HFFc6 (cell line): ENCODE measurements at places on chromosomes 16 and 17. TPM values are rescaled to one million over a fixed set of nuclear protein-coding genes. Genes with fewer than 3 reads are reported as not detected.

DNA sequence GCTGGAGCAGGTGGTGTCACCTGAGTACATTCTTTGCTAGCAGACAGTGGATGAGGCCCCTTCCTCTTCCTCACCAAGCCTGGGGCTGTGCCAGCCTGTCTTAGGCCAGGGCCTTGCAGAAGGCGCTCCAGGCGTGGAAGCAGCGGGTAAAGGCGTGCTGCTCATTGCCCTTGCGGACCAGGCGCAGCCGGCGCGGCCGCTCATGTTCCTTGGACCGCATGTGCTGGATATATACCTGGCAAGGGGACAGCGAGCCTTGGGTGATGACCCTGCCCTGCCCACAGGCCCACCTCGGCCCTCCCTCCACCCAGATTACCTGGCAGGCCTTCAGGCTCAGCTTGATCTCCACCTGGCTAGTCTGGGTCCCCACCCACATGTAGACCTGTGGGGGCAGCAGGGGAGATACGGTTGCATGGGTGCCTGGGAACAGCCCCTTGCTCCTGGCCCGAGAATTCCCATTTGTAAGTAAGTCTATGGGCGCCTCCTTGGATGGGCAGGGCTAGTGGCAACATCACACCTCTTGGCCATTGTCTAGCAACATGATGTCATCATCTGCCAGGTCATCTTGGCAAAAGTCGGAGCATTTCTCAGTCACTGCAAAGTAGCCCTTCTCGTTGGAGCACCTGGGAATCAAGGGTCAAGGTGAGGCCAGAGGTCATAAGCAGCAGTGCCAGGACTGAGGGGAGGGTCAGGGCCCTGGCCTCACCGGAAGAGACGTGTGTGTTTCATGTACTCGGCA lies 13.3 kb downstream of the FLII start:
- H3K27me3 ChIP-seq, result peaks cover 10% of the 10 kb centered on the region
- peak overlapping the region; percentile 69 for H3K27ac ChIP-seq
- peaks cover 15% of the 10 kb centered on the region for H3K4me1 ChIP-seq
- no peak for DNase-seq

GRCh38 chr17:245020-245419 lies 63.6 kb upstream of the DOC2B start:
- no peak for DNase-seq
- peaks cover 10% of the 10 kb centered on the region for H3K27me3 ChIP-seq
- no peaks in the 10 kb centered on the region for H3K4me1 ChIP-seq
- H3K27ac ChIP-seq, result no peak overlapping the region
- H3K4me3 ChIP-seq, result no peak overlapping the region

DNA sequence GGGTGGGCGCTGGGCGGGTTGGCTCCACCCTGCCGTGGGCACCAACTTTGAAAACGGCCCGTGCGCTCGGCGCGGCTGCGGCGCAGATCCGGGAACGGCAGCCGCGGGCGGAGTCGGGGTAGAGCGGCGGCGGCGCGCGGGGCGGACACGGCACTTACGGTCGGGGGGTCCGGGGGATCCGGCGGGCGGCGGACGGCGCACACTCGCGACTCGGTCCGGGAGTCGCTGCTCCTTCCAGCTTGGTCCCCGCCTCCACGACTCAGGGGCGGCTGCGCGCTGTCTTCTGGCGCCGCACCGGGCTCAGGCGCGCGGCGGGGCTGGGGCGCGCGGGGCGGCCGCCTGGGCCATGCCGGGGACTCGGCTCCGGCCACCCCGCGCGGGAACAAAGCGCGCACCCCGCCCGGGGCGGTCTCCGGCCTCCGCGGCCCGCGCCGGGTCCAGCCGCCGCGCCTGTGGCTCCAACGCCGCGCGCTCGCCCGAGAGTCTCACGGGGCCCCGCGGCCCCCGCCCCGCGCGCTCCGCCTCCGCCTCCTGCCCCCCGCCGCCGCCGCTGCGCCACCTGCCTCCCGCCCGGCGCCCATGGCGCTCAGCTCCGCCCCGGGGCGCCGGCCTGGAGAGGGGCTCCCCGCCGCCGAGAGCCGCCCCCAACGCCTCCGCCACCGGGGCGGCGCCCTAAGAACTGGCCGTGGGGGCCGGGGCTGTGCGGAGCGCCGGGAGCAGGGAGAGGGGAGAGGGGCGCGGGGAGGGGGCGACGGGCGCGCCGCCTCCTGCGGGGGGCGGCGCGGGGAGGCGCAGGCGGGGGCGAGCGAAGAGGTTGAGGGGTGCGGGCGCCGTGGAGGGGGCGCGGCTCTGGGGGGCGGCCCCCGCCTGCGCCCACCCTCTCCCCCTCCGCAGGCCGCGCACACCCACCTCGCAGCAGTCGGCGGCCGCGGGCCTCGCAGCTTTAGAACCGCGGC lies 35.9 kb downstream of the CBFA2T3 start:
- no peak overlapping the region for H3K27ac ChIP-seq
- peaks cover 43% of the 10 kb centered on the region for H3K27me3 ChIP-seq
- DNase-seq, result no peak
- H3K4me3 ChIP-seq, result no peak overlapping the region
- no peaks in the 10 kb centered on the region for H3K36me3 ChIP-seq

FBXO39 gene
- total RNA-seq, result not detected in 3 replicates

KRTAP4-5 gene
- total RNA-seq, result not detected in 3 replicates

ENPP7 gene
- total RNA-seq, result not detected in 3 replicates
